Hematopoietic multipotent progenitor cell treated with erythropoietin and hydrocortisone succinate and interleukin-3 and kit ligand, for 6 days (in vitro differentiated cells): ENCODE measurements at places on chromosomes 12 and 14.
A peak's percentile ranks its signal among the peaks of the same experiment; 100 is the strongest.

- no peak for DNase-seq
Measured at GRCh38 chr12:99281277-99281676, 366.3 kb upstream of the GARIN6 start.

- peak; percentile 67 for DNase-seq
Measured at GRCh38 chr12:1592444-1593173, 1.8 kb downstream of the FBXL14 start.

- DNase-seq, result no peak
Measured at GRCh38 chr12:109469517-109469916, 7.6 kb downstream of the KCTD10 start.

DNA sequence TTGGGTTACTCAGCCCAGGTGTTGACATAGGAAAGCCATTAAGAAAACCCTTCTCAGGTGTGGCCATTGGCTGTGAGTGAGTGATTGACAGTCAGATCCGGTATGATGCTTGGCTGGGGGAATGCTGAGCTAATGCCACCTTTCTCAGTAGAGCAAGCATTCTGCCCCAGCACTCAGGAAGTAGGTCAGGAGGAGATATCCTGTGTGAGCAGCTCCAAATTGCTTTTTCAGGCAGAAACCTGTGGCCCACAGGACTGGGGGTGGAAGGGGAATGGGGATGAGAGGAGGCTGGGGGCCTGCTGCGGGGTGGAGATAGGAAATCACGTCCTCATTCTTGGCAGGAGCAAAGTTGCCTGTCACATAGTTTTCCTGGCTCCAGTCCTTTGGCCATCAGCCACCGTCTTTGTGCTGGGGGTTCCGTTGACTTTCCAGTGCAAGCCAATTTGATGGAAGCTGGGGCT is 55.7 kb downstream of the NINJ2 start:
- DNase-seq, result no peak

GRCh38 chr12:70264067-70264867 is 21.0 kb downstream of the CNOT2 start:
- peak; percentile 24 for DNase-seq

DNA sequence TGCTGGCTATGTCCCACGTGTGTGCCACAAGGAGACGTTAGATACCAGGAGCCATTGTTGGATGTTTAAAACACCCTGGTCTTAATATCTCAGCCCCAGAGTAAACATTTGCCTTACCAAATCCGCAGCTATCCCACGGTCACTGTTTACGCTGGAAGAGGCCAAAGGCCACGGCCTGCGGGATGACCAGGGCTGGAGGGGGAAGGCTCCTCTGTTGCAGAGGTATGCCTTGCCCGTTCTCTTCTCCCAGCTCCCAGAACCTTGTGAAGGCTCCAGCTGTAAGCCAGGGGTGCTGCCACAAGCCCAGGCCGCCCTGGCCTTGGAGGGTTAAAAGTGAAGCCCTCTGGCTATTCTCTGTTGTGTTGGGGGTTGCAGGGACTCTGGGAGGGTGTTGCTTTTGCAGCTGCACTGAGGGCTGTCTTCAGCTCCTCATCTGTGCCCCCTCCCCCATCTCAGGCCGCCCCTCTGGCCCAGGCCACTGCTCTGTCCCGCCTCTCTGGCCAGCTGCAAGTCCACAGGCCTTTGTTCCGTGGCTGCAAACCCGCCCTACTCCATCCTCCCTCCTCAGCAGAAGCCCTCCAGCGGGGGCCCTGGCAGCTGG is 2.5 kb downstream of the PLEKHG3 start:
- no peak for DNase-seq

GRCh38 chr12:40164034-40164433 is 58.2 kb upstream of the SLC2A13 start:
- DNase-seq, result no peak

DNA sequence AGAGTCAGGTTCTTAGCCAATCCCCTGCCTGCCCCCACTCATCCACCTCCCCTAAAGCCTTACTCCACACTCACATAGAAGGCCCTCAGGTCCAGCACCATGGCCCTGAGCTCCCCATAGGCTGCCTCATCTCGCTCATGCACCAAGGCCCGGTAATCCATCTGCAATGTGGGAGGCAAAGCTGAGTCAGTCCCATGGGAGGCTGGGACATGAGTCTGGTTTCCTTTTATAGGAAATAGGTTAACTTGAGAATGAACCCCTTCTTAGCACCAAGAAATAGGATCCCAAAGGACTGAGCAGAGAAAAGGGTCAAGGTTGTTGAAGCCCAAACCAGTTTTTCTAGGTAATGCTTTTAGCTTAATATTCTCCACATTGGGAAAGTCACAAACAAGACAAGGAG is 2.1 kb upstream of the EMC9 start:
- no peak for DNase-seq

- DNase-seq, result peak; percentile 87
Measured at GRCh38 chr14:76773188-76773885, 12.1 kb downstream of the VASH1 start.

DNA sequence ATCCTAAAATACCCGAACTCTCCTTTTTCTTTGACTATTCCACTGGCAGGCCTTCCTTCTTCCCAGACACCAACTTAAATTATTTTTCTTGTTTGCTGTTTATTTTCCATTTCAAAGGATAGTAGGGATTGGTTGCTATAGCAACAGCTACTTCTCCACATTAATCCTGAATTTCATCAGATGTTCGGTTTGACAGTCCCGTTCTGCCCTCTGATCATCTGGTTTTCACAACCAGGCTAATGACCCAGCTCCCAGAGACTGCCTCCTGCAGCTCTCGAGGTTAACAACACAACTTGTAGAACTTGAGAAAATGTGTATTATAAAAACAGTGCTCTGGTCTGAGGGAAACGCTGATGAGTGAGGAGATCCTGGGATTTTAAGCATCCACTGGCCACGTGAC is 45.5 kb downstream of the NUAK1 start:
- DNase-seq, result no peak
